ENCODE measurements at places on chromosomes 1 and 21.
A peak's percentile ranks its signal among the peaks of the same experiment; 100 is the strongest.

- DNase-seq = peak; percentile 98
Measured at GRCh38 chr1:244451951-244452795, 464 bp upstream of the ADSS2 start.

DNA sequence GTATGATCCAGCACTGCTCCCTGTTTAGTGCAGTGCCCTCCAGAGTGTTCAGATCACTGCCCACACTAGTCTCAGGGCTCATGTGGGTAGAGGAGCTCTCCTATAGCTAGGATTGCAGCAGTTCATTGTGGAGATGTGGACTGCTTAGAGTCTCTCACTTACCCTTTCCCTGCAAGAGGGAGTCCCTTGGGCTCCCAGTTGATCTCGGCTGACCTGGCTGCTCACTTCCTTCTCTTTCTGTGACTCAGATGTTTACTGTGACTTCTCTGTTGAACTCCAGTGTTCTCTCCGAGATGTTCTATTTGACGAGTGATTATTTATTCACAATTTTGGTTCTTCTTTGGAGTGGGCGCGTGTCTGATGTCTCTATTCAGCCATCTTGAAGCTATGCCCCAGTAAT, 141.9 kb downstream of the PTBP2 start:
- no peak for DNase-seq

DNA sequence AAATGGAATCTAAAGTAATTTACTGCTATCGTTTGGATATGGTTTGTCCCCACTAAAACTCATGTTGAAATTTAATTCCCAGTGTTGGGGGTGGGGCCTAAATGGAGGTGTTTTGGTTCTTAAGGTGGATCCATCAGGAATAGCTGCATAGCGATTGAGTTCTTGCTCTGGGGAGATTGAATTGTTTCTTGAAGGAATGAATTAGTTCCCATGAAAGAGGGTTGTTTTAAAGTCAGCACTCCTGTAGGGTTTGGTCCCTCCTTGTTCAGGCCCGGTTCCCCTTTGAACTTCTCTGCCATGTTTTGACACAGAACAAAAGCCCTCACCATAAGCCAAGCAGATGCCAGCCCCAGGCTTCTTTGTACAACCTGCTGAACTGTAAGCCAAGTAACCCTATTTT, 170.9 kb downstream of the COL11A1 start:
- no peak for DNase-seq

GRCh38 chr1:179976970-179977651, 22.5 kb downstream of the CEP350 start:
- DNase-seq = no peak

DNA sequence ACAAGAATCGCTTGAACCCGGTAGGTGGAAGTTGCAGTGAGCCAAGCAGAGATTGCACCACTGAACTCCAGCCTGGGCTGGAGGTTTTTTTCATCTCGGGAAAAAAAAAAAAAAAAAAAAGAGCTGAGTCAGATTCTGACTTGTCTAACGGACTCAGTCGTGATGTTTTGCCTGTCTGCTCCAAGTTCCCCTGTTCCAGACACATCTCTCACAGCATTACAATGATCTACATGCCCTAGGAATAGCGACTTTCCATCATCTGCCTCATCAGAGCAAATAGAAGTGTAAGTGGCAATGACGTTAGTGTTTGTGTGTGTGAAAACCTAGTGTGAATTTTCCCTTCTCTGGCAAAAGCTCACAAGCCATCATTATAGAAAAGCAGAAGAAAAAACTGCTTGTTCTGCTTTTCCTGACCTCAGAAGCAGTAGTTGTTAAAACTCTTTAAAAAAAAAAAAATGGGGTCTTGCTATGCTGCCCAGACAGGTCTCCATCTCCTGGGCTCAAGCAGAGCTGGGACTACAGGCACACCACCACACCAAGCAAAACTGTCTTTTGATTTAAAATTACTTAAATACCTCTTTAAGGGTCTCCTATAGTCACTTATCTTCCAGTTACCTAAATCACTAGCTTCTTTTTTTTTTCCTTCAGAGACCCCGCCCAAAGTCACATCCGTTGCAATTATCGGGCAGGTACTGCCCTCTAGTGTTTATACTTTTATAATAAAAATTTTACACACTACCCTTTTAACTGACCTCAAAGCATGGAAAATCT, 37.3 kb downstream of the PLEKHO1 start:
- DNase-seq = peak; percentile 64

DNA sequence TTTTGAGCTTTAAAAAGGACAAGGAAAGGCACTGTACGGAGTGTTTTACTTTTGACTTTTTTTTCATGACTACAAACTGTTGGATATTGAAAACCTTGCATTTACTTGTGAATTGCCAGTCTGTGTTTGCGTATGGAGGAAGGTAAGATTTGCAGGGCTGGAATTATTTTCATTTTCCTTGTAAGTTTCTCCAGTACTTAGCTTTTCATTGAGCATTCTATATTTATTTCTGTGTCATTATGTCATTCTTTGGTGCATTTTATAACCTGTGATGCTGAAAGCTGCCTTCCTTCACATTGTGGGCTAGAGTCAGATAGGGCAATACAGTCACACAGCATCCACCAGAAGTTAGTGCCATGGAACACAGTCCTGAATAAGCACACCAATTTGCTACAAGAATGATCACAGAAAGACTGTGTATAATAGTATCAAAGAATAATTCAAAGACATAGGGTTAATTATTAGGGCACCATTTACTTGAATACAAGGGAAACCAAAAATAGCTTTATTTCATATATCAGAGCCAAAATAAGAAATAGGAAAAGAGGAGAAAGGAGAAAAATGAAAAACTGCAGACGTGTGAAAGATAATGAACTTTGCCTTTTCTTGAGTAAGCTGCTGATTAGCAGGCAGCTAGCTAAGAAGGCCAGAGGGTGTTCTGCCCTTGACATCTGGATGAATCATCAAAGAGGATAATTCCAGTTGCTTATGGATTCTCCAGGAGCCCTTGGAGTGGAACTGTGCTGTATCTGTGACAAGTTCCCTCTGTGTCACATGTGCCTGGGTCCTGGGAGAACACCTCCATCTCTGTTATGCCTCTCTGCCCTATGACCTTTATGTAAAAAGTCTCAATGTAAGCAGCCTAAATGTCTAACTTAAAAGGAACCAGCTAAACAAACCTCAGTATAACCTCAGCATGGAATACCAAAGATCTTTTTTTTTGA, 8.0 kb upstream of the FAM20B start:
- peak; percentile 36 for DNase-seq

DNA sequence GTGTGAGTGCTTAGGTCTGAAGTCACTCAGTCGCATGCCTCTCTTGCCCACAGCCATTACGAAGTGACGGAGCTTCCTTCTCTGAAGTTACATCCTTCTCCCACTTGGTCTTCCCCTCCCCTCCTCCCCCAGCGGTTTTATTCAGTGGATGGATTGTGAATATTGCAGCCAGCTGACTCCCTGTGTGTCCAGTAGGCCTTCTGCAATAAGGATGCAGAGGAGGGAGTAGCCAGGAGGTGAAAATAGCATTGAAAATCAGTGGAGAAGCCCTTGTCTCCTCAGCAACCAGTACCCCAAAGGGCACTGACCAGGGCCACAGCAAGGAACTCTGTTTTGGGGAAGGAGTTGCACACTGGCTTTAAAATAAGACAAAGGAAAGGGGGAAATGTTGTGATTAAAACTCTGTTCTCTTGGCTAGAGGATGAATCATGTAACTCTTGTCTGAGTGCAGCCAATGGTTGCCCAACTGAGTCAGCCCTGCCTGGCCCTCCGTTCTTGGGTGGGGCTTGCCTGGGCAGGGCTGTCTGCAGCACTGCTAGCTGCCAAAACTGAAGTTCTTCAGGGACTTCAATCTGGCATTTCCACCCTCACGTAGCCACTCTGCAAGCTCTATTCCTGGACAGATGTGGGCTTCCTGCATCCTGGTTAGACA, 4.3 kb downstream of the S100A10 start:
- DNase-seq = peak; percentile 76

GRCh38 chr1:106380772-106381171, 675.7 kb upstream of the PRMT6 start:
- DNase-seq = no peak

DNA sequence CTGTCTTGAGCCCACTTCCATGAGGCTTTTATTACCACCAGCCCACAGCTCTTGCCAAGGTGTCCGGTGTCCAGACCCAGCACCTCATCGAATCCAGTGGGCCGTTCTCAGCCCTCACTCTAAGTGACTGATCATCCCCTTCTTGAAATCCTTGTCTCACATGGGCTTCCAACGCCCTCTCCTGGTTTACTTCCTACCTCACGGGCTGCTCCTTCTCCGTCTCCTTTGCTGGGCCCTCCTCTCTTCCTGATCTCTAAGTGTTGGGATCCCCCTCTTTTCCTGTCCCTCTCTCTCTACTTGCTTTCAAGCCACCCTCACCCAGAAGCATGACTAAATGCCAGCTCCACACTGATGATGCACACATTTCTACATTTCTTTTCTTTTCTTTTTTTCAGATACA, 9.0 kb upstream of the RHBG start:
- DNase-seq = no peak

GRCh38 chr21:34970167-34970500, 79.0 kb downstream of the RUNX1 start:
- no peak for DNase-seq

DNA sequence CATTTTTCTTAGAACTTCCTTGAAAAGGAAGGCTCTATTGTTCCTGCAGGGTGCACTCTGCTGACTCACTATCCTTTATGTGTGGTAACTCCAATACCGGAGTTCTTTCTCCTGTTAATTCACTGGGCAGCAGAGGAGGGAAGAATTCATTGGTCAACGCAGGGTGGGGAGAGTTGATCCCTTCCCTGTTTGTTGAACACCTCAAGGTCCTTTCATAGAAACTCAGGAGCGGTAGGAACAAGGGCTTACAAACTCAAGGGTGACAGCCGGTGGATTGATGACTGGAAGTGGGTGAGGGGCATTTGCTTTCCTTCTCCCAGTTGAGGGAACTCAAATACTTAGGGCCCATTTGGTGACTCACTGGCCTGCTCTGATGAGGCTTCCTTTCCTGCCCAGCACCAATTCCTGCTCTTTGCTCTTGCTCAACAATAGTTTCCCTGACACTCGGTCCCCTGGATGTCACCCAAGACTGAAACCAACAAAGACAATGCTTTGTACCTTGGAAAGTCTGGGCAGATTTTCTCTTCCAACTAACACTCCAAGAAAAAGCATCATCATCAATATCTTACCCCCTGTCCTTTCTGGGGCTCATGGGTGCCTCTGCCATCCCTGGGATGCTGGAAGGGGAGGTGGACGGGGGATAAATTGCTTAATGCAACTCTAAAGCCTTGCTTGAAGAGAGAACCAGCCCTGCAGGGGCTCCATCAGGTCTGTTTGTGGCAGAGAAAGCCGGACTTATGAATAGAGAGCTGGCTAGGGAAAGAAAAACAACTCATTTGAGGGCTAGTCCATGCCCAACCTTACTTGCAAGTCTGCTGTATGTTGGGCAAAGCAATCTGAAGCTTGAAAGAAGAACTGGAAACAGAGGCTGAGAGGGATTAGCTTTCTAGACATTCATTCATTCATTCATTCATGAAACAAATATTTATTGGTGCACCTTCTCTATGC, 9.3 kb downstream of the SLC26A9 start:
- DNase-seq = peak; percentile 80

DNA sequence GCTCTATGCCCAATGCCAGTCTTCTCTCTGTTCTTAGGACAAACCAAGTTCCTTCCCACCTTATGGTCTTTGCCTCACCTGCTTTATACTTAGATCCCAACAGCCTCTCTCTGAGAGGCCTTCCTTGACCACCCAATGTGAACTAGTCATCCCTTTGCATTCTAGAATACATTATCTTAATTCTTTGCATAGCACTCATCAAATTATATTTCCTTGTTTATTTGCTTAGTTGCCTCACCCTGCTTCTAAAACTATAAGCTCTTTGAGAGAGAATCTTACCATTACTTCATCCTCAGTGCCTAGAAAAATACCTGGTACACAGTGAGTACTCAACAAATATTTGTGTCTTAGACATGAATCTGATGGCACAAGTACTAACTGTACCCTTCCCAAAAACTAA, 8.0 kb downstream of the PIGP start:
- DNase-seq = no peak

- DNase-seq = no peak
Measured at GRCh38 chr1:53189061-53189460, 7.6 kb upstream of the CPT2 start.

DNA sequence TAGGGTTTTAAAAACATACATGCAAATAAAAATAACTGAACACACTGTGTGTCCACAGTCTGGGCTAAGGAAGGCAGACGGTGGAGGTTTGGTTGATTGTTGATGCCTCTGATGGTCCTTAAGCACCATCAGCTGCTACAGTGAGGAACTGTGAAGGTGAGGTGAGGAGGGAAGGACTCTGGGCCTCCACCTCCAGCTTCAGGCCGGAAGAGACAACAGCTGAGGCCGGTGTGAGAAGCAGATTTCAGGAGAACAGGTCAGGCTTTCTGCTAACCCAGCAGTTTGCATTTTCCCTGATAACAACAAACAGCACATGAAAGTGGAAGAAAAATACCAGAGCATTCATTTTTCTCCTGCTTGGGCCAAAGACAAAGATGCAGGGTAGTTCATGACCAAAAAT, 189.9 kb upstream of the AJAP1 start:
- DNase-seq = no peak

GRCh38 chr1:58782178-58783089, 1.4 kb downstream of the JUN start:
- peak; percentile 21 for DNase-seq

GRCh38 chr1:171582589-171582988, 39.5 kb upstream of the MYOCOS start:
- DNase-seq = no peak

DNA sequence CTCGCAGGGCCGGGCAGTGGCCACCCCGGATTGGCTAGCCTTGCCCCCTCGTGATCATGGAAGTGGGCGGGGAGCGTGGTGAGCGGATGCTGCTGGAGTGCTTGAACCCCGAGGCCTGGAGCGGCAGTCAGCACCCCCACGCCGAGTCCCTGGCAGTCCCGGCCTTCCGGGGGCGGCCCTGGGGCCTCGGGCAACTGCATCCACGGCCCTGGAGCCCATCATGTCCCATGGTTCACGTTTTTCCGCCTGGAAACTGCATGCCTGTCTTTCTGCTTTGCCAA, 45.6 kb downstream of the CDC7 start:
- DNase-seq = no peak

DNA sequence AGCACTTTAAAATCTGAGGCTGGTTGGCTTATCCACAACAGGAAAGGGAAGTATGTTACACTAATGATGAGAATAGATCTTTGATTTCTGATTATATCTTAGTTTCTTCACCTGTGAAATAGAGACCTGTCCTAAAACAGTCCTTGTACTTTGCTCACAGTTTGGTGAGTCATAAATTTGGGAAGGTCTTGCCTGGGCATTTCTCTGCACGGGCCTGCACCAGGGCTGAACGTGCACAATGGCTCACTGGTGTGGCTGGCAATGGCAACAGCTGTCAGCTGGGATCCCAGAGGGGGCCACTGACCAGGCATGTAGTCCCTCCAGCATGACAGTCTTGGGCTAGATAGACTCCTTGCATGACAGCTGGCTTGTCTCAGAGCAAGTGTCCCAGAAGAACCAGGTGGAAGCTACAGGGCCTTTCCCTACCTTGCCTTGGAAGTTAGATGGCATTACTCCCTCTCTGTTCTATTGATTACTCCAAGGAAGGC, 367.4 kb downstream of the DISC1 start:
- DNase-seq = peak; percentile 10

Measured in urothelium cell line (cell line).